ENCODE measurements at places on chromosomes 5 and 9. TPM values are rescaled to one million over a fixed set of nuclear protein-coding genes. Genes with fewer than 3 reads are reported as not detected.
A peak's percentile ranks its signal among the peaks of the same experiment; 100 is the strongest.

The PCA3 gene
- not detected for total RNA-seq

The SLC46A2 gene
- not detected for total RNA-seq

The PIP5KL1 gene
- 6.4 TPM for total RNA-seq

The CENPK gene
- 70.5 TPM for total RNA-seq

The BAAT gene
- total RNA-seq: 0.24 TPM

The SLC6A18 gene
- total RNA-seq: not detected

GRCh38 chr5:39765366-39765765 lies 340.6 kb upstream of the DAB2 start:
- DNase-seq: no peak

GRCh38 chr5:112878760-112879159 lies 17.7 kb downstream of the SRP19 start:
- peak; percentile 60 for DNase-seq

DNA sequence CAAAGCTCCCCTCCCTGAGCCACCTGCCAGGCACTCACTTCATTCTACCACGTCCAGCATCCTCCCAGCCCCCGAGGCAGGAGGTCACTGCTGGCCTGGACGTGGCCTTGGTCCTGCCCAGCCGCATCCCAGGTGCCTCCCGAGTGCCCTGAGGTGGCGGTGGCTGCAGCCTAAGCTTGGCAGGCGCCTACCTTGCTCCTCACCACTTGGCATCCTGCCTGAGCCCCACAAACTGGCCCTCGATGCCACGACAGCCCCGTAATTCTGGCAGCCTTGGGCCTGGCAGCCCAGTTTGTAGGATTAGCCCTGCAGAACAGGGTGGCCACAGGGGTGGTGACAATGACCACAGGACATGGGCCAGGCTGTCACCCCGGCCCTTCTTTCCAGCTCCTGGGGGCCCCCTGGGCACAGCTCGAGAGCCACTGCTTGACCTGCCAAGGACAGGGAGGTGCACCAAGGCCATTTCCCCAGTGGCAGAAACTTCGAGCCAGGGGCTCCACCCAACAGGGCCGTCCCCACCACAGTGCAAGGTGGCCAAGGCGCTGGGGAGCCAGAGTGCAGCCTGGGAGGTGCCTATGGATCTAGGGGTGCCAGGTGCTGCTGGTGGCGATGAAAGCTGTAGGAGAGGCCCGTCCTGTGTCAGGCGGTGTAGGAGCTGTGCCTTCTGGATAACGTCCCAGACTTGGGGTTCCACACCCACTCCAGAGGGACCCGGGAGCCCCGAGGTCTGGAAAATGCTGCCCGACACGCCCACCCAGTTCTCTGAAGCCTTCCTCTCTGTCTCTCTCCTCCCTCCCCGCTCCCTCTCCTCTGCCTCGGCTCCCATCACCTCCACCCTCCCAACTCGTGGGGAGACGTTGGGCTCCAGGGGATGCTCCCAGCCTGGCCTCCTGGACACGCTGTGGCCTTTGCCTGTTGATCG lies 18.4 kb downstream of the NKD2 start:
- no peak for DNase-seq

DNA sequence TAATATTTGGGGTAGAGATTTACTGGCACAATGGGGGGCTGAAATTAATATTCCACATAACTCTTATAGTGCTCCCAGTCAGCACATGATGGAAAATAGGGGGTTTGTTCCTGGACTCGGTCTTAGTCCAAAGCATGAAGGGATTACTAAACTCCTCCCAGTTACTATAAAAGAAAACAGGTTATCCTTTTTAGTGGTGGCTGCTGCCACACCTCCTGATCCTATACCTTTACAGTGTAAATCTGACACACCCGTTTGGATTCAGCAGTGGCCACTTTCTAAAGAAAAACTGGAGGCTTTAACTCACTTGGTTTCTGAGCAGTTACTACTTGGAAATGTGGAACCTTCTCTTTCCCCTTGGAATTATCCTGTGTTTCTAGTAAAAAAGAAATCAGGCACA lies 572.9 kb upstream of the PTGER4 start:
- no peak for DNase-seq

DNA sequence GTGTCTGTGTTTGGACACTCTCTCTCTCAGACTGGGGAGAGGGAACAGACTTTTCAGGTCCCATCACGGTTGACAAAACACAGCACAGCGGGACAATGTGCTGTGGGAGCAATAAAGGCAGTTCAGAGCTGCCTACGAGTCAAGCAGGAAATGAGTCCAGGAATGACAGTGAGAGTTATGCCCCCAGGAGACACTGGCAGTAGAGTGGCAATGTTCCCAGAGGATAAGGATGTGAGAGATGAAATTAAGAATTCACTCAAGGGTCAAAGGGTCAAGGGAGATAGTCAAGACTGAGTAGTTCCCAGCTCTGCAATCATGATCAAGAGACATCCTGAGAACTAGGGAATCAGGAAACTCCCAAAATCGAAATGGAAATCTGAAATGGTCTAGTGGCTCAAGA lies 156.1 kb downstream of the LURAP1L start:
- DNase-seq: no peak

- no peak for DNase-seq
Measured at GRCh38 chr5:173486355-173487225, 129.9 kb downstream of the BOD1 start.

DNA sequence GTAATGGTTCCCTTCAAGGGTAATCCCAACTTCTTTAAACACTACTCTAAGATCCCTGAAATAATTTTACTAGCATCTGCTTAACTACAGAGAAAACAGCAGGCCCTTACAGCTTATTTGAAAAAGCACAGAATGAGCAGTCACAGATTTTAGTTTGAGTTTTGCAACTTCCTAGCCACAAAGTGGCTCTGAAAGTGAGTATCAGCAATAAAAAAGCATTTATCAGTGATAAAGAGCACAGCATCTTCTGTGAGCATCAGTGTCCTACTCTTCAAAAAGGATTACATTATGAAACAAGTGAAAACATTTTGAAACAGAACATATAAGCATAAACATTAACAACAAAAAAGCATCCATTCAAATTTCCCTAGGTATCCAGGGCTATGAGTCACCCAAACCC lies 45.0 kb downstream of the SAXO1 start:
- DNase-seq: no peak

DNA sequence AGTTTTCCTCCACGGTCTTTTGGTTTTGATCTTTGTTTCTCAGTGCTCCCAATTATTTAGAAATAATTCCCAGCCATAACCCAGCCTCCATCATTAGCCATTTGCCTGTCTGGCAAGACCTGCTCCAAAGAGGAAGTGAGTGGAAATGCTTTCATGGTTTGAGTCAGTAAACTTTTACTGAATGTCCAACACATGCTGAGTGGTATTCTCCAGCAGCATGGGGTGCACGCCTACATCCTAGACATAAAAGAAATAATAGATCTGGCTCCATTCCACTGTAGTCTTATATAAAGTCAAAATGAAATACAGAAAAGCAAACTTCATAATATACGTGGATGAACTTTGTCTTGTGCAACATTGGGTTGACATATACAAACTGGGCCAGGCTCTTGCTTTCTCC lies 757.2 kb downstream of the TLE1 start:
- DNase-seq: no peak

- DNase-seq: no peak
Measured at GRCh38 chr5:144210655-144211054, 40.0 kb downstream of the KCTD16 start.

GRCh38 chr5:133694181-133694831 lies 82.0 kb upstream of the FSTL4 start:
- no peak for DNase-seq

DNA sequence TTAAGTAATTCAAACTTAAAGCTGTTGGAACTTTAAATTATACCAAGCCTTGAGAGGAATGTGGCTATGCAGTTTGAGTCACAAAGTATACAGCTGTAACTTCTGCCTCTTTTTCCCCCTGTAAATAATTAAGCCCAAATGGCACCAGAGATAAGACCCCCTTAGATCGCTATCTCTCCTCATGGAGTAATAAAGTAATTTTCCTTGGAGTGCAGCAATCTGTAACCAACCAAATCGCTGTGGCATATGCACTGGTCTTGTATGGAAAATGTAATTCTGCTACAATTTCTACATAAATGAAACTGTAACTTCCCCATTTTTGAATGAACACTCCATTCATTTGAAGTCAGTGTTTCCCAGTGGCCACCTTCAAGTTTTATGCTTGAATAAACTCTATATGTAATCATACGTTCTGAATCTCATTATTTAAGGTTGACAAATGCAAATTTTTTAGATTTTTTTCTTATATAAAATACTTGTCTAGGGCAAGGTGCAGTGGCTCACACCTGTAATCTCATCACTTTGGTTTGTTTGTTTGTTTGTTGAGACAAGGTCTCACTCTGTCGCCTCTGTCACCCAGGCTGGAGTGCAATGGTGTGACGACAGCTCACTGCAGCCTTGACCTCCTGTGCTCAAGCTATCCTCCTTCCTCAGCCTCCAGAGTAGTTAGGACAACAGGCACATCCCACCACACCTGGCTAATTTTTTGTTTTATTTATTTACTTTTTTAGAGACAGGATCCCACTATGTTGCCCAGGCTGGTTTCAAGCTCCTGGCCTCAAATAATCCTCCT lies 12.3 kb downstream of the SUSD1 start:
- DNase-seq: no peak

- no peak for DNase-seq
Measured at GRCh38 chr5:84239494-84239893, 145.2 kb downstream of the EDIL3 start.

DNA sequence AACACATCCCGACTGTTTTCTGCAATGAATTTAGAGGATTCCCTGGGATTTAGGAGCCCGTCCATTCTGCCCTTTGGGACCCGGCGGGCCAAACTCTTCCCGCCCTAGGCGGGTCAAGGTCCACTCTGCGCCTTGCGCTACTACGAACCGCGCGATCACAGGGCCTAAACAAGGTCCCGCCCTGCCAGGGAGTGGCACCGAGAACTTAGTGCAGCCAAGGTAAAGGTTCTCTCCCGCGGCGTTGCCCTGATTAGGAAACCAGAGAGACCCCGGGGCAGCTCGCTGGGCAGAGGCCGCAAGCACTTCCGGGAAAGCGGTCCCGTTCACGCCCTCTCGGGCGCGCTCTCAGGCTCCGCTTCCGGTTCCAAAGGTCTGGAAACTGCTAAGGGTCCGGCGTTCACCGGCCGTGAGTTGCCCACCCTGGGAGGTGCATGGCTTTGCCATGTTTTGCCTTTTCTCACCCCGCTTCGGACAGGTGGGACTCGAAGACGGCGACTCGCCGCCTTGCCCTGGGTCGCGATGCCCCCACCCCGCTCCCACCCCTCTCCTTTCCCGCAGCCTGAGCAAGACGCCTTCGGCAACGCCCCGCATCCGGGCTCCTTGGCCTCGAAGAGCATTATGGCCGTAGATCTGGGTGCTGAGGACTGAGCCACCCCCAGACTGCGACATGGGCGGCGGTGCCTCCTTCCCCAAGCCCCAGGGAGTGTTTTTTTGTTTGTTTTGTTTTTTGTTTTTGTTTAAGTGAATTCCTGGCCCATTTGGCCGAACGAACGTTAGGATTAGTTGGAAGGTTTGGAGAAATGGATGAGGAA lies 23.4 kb downstream of the HNRNPK start:
- DNase-seq: peak; percentile 76

- no peak for DNase-seq
Measured at GRCh38 chr9:133531293-133531692, 3.2 kb upstream of the ADAMTSL2 start.

GRCh38 chr5:178221853-178222252 lies 10.7 kb downstream of the PHYKPL start:
- no peak for DNase-seq

DNA sequence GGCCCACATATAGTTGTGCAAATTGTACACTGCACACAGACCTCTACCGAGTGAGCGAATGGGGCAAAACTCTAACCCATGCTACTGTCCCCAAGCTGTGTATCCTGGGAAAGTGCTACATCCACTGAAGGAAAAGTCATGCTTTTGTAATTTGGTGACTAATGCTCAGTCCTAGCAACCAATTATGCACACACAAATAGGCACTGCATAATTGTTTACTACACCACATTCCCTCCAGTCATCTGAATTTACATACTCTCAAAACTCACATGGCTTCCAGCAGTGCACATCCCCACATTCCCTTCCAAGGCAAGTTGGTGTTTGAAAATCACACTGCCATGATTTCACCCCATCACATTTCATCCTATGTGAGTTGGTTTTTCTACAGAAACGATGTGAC lies 125.9 kb upstream of the OSMR start:
- DNase-seq: no peak

DNA sequence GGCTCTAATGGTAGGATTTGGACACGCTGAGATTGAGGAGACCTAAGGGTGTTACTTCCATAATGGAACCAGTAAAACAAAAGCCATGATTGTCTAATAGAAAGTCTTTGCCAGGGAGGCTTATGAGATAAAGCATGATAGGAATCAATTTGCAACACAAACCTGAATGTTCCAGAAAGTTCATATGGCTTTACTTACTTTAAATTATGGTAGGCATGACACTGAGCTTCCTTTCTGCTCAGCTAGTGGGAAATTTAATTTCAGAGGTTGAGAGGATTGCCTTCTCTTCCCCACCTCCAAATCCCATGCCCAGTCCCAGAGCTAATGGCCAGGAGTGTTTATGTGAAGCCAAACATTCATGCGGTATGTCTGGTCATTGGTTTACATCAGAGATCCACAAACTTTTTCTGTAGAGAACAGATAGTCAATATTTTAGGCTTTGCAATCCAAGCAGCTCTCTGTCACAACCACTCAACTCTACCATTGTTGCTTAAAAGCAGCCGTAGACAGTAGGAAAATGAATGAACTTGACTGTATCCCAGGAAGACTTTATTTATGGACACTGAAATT lies 114.5 kb downstream of the UGCG start:
- DNase-seq: no peak

DNA sequence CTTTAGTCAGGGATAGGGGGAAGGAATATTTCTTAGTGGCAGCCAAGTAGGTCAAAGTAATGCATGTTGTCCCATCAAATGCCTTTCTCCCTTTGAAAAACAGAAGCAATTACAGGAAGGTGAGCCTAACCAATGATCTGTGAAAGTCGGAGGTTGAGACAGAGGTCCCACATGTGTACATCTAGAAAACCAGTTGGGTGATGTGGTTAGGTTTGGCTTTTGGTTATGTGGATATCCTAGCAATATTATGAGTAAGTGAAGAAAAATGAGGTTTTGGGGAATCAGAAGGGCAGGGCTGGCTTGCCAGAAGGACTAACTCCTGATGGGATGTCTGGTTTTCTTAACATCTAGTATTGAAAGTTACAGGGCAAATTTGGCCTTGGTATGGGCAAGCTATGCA lies 63.4 kb upstream of the PALM2AKAP2 start:
- DNase-seq: no peak

DNA sequence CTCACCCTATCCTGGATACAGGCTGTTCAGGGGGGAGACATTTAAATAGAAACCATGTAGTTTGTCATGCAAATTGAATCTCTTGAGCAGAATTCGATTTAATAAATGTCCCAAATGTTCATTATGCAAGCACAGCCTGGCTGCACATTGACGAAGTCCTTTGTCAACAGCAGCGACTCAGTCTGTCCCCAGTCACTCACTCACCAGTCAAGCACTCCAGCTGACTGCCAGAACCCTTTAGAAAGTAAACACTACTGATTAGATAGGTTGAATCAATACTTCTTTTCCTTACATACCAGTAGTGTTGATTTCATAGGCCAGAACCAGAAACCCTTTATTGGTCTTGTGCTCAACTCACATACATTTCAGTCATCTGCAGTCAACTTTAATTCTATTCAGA lies 27.5 kb downstream of the CDH6 start:
- DNase-seq: no peak

GRCh38 chr9:78590068-78590467 lies 293.1 kb downstream of the PSAT1 start:
- no peak for DNase-seq

Data from activated T-cell treated with anti-CD3 and anti-CD28 coated beads, Interleukin-2, amount 50 U/mL, for 72 hours (primary cell).